Tibial nerve (tissue), 4 donors: ENCODE measurements at places on chromosomes 16 and 17. TPM values are rescaled to one million over a fixed set of nuclear protein-coding genes. Genes with fewer than 3 reads are reported as not detected.

INPP5K gene
- 110 TPM for total RNA-seq

AANAT gene
- total RNA-seq: not detected

GRCh38 chr16:11169641-11170040, 86.4 kb downstream of the SOCS1 start:
- H3K27me3 ChIP-seq: no peaks in the 10 kb centered on the region
- H3K4me1 ChIP-seq: no peaks in the 10 kb centered on the region
- H3K36me3 ChIP-seq: no peaks in the 10 kb centered on the region
- no peak for DNase-seq

DNA sequence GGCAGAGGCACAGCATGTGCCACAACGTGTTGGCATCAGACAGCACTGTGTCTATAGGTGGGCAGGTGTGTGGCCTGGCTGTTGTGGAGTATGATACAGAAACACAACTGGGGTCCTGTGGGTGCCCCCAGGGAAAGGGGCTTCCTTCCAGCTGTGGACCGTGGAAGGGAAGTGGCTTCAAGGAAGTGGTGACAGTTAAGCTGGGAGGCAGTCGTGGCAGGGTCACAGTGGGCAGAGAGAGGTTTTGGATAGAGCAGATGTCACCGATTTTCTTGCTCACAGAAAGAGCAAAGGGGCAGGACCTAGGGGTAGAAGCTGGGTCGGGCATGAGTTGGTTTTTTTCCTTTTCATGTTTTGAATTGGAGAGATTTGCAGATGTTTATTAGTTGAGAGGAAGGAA, 11.2 kb upstream of the ORAI3 start:
- peaks cover 8% of the 10 kb centered on the region for H3K4me1 ChIP-seq
- H3K27me3 ChIP-seq: no peaks in the 10 kb centered on the region
- H3K27ac ChIP-seq: peak overlapping the region; percentile 42
- DNase-seq: no peak
- H3K4me3 ChIP-seq: no peak overlapping the region

DNA sequence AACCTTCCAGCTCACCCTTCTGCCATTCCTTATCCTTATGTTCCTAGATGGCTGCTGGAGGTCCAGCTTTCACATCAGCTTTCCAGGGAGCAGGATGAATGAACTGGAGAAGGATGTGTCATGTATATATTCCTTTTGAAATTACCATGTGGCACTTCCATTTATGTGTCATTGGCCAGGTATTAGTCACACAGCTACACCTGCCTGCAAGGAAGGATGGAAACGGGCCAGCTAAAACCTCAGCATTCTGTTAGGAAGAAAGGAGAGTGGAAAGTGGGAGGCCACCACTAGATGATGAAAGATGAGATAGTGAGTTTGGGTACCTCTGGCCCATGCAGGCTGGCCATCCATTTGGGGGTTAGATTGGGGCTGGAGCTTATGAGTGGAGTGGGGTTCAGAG, 67.5 kb downstream of the KSR1 start:
- no peaks in the 10 kb centered on the region for H3K36me3 ChIP-seq
- peaks cover 38% of the 10 kb centered on the region for H3K4me1 ChIP-seq
- no peaks in the 10 kb centered on the region for H3K27me3 ChIP-seq
- no peak overlapping the region for H3K4me3 ChIP-seq
- DNase-seq: no peak

DNA sequence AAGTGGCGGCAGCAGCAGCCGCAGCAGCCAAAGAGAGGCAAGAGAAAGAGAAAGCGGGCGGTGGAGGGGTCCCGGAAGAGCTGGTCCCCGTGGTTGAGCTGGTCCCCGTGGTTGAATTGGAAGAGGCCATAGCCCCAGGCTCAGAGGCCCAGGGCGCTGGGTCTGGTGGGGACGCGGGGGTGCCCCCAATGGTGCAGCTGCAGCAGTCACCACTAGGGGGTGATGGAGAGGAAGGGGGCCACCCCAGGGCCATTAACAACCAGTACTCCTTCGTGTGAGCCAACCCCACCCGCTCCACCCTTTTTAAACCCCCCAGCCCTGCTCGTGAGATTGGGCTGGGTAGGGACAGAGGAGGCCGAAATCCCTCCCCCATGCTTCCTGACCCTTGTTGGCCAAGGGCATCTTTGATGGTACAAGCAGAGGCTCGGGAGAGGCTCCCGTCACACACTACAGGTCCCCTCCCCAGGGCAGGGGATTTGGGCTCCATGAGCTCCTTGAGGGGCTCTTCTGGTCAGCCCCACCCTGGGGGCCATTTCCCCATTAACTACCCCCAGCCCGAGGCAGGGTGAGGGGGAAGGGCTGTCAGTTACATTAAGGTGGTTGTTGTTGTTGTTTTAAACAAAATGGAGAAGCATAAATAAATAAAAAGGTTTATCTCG, 4.6 kb upstream of the ATP2A1 start:
- H3K4me1 ChIP-seq: no peaks in the 10 kb centered on the region
- H3K36me3 ChIP-seq: peaks cover 15% of the 10 kb centered on the region
- no peaks in the 10 kb centered on the region for H3K27me3 ChIP-seq
- DNase-seq: no peak
